Endodermal cell (in vitro differentiated cells): ENCODE measurements at places on chromosomes 7 and 10. TPM values are rescaled to one million over a fixed set of nuclear protein-coding genes. Genes with fewer than 3 reads are reported as not detected.

PAX4 gene
- 0.24 TPM in 1 of 2 replicates, not detected in the other for total RNA-seq

SLC29A3 gene
- 9.0 to 15.4 TPM (median 14.1 TPM) in 3 replicates for total RNA-seq

TMEM196 gene
- not detected in 3 replicates for total RNA-seq

BAMBI gene
- total RNA-seq: 11.5 to 43.6 TPM (median 41.4 TPM) in 3 replicates

GRCh38 chr7:151756076-151756731, 120.7 kb downstream of the PRKAG2 start:
- DNase-seq: no peak

GRCh38 chr10:126930131-126930882, 25.1 kb downstream of the DOCK1 start:
- DNase-seq: no peak

- no peak for DNase-seq
Measured at GRCh38 chr7:110621289-110621688, 469.6 kb upstream of the LRRN3 start.
